GM10248 (cell line): ENCODE measurements at places on chromosomes 3 and 15.

GRCh38 chr15:59994888-59995557 lies 9.1 kb upstream of the FOXB1 start:
- DNase-seq: peak; percentile 24

GRCh38 chr3:8931342-8931741 lies 31.9 kb downstream of the RAD18 start:
- DNase-seq: no peak

- DNase-seq: no peak
Observed at GRCh38 chr15:78301326-78301725, 1.9 kb upstream of the SKIC8 start.

DNA sequence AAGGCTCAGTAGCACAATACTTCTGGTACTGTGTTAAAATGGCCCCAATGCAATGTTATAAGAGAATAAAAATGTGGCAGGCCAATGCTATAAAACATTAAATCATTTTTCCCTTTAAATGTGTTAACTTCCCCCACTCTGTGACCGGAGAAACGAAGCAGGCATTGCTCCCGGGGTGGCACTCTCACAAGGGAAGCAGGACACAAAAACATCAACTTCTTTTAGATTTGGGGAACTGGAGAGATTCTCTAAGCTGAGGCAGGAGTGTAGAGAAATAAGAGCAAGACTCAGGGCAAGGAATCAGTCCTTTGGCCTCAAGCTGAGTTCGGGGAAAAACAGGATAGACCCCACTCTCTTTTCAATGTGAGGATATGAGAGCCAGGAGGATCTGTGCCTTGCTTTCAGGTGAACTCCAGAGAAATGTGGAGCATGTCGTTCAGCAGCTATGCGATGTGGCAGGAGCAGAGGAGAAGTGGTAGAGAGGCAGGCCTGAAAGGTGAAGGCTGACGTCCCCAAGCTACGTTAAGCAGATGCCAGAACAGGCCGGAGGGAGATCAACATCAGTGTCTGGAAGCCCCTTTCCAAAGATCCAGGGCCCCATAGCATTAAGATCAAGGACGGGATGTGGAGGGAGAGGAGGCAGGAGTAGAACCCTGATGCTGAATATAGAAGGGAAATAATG lies 160.2 kb downstream of the PLD1 start:
- DNase-seq: no peak

GRCh38 chr3:135982404-135982761 lies 16.9 kb downstream of the PPP2R3A start:
- no peak for DNase-seq

DNA sequence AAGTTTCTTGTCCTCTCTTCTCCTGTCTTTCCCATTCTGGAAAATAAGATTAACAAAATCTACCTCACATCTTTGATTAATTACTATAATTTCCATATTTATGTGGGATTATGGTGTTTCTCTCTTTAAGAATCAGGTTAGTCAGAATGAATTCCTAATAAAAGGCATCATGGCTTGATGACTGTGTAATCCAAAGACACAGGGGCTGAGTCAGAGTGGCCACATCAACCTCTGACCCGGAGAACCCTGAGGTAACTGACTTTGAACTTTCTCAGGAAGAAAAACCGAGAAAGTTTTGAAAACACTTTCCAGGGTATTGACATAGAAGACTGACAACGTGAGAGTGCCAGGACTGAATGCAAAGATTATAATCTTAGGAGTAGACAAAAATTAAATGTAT lies 170.3 kb upstream of the MCTP2 start:
- no peak for DNase-seq

DNA sequence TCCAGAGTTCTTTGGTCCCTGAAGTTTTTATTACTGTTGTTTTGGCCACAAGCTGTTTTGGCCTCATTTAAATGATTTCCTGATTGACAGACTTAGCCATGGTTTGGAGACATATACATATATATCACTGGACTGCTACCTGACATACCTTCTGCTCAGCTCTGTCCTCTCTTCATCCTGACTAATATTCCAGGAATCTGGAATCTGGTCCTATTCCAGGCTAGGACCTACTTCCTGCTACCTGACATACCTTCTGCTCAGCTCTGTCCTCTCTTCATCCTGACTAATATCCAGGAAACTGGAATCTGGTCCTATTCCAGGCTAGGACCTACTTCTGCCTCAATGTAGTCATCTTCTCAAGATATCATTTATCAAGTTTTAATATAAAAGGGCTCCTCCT lies 724.4 kb upstream of the ROBO1 start:
- no peak for DNase-seq

DNA sequence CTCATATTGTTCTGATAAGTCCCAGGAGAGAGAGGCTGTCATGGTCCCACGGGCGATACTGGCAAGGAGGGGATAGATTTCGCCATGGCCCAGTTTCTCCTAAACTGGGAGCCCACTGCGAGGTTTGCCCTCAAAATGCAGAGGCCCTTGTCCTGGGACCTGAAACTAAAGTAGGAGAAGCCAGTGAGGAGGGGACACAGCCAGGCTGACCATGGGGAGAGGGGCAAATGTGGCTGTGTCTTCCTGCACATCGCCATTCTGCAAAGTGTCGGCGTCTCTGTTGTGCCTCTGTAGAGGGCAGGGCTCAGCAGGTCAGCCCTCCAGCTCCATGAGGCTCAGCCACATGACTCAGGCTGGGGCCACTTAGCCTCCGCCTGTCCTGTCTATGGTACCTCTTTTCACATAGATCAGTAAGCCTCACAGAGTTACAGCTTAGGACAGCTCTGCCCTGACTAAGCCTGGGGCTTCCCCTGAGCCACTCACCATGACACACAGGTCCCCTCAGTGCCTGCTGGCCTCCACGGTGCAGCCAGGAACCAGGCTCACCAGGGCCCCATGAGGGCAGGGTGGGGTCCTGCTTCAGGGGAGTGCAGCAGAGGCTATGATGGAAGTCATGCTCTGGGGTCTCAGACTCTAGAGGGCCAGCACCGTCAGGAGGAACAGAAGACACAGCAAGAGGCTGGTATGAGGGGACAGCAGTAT lies 28.6 kb upstream of the PLXNA1 start:
- DNase-seq: peak; percentile 71

DNA sequence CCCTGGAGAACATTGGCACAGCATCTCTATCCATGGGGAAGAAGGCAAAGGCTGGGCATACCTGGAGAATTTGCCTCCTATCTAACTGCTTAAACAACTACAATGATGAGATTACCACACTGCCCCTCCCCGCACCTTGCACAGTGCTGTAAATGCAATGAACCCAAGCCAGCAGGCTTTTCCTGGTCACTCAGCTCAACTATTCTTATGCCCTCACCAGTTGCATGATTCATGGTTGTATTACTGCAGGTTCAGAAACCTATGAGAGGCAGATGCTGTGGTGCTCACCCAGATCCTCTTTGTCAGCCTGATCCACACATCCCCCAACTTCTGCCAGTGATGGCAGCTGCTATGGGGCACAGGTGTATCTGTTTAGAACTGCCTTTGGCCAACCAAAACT lies 77.7 kb upstream of the STAC start:
- no peak for DNase-seq

DNA sequence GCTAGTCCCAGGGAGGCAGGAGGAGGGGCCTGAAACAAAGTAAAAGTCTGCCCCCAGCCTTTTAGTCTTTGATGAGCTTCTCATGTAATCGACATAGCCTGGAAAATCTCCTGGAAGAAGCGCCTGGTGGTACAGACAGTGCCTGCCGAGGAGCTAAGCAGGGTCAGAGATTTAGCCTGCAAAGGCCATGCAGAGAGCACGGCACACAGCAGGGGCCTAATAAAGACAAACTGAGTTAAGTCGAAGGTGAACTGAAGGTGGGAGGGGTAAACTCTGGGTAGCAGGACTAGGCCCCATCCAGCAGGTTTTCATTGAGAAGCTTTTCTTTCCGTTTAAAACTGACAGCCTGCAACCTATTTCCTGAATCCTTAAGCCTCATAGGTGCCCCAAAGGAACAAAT lies 115.5 kb upstream of the ABHD17C start:
- DNase-seq: no peak

GRCh38 chr15:66941791-66942190 lies 123.6 kb upstream of the SMAD3 start:
- no peak for DNase-seq

DNA sequence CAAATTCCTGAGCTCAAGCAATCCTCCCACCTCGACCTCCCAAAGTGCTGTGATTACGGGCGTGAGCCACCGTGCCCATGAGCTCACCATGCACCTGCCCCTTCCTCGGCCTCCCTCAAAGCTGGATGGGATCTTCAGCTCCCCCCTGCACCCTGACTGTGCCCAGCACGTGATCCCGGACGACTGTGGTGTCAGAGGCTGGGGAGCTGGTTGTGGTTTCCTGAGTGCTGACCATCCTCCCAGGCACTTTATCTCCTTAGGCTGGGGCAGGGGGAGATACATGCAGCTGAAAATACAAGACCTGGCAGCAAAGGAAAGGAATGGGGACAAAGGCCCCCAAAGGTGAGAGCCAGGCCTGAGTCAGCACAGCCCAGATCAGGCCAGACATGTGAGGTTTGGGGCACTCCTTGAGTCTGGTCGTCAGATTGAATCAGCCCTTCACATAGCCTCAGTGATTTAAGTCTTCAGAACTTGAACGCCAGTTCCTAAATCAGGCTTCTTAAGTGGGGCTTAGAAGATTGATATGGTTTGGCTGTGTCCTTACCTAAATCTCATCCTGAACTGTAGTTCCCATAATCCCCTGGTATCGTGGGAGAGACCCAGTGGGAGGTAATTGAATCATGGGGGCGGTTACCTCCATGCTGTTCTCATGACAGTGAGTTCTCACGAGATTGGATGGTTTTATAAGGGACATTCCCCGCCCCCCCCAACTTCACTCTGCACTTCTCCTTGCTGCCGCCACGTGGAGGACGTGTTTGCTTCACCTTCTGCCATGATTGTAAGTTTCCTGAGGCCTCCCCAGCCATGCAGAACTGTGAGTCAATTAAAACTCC lies 35.8 kb downstream of the PRKCD start:
- peak; percentile 53 for DNase-seq

DNA sequence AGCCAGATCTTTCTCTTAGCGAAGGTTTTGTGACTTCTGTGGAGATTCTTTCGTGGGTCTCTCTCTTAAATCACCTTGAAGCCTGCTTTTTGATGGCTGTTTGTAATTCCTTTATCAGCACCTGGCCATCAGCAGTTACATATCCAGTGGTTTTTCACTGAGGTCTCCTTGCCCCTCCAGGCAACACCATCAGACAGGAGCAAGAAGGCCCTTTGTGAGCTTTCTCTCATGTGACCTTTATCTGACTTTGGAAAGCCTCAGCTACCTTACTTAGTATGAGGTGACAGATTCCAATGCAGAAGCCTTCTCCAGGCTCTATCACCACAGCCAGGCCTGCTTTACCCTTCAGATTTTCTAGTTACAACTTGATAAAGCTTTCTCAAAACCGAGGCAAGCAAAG lies 30.0 kb upstream of the P3H2 start:
- DNase-seq: no peak

DNA sequence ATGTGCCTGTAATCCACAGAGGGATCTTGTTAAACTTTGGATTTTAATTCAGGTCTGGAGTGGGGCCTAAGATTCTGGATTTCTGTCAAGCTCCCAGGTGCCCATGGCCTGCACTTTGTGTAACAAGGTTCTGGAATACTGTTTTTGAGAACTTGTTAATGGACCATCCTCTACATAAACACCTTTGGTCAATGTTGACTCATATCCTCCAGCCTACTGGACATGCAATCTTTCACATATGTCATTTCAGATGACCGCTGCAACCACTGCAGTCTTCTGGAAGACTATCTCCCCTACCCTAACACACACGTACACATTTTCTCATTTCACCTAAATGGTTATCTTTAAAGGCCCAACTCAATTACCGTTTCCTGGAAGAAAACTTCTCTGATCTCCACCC lies 302.1 kb upstream of the TPRG1 start:
- no peak for DNase-seq

- DNase-seq: peak; percentile 76
Observed at GRCh38 chr3:51982352-51982837, 940 bp upstream of the ACY1 start.

DNA sequence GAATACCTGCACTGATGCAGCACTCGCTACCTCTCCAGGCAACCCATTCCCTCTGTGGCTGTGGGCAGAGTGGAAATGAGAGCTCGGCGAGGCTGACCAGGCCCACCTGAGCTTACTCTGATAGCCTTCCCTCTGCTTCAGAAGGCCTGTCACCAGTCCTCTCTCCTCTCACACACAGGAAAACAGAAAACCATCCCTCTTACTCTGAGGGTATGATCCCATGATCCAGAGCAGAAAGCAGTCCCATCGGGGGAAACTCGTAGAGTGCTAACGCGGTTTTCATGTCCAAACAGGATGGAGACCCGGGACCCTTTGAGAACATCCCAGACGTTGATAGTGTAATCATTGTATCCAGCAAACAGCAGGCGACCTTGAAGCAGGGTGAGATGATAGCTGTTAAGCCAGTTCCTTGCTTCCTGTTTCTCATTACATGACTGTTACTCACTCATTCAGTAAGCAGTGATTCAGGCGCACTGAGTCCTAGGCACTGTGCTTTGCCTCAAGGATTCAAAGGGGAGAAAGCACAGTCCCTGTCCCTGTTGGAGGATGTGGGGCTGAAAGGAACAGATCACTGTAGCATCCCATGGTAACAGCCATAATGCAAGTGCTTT lies 11.8 kb upstream of the BCL2L10 start:
- no peak for DNase-seq

GRCh38 chr3:43176666-43177065 lies 70.8 kb upstream of the POMGNT2 start:
- no peak for DNase-seq

DNA sequence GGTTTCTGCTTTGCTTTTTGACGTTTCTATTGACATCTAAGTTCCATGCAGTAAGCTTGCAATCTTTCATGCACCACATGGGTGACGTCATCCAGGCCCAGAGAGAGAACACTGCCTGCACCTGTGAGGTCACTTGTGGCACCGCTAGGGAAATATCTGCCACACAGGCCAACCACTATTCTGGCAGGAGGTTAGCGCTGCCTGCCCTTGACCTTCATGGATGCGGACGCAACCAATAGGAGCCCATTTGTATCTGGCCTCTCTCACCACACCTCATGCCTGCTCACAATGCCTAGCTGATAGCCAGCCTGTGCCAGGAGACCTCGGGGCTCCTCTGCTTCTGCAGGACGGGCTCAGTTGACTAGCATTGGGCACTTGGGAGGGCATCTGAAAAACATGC lies 55.8 kb upstream of the PRR23E start:
- no peak for DNase-seq

GRCh38 chr3:140341817-140342403 lies 336.0 kb upstream of the TRIM42 start:
- DNase-seq: no peak

DNA sequence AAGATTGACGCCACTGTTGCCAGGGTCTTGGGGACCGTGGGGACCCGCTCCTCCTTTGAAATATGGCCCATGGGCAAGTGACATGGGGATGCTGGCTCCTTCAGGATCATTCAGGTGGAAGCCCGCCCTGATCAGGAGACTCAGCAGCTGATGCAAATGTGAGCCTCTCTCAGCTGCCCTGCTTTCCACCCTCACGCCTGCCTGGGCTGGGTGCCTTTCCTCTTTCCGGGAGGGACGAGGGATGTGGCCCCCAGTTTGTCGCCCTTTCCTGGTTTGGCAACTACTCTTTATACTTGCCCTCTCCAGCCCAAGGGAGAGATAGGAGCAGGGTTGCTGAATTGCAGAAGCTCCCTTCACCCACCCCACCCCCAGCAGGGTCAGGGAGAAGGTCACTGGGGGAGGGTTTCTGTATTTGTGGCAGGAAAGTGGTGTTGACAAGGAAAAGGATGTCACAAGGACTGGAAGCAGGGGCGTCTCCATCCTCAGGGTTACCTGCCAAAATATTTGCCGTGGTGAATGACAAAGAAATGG lies 21.8 kb downstream of the DNASE1L3 start:
- no peak for DNase-seq

GRCh38 chr15:69665641-69666111 lies 213.1 kb downstream of the RPLP1 start:
- DNase-seq: peak; percentile 8
